PC-9 (cell line): ENCODE measurements at places on chromosomes 1 and 21.

DNA sequence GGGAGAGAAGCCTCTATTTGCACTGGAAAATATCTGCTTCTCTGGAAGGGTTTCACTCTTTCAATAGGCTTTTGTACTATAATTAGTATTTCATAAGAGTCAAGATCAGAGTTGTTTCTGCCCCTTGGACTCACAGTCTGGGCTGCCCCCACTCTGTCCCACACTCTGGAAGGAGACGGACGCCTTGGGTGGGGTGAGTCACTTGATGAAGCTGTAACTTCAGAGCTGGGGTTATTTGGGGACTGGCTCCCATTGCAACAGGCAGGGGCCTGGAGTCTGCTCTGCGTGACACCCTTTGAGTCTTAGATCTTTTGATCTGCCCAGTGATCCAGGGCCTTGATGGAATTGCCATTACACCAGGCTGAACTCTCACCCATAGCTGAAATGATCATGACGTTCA lies 4.0 kb upstream of the KCNA10 start:
- DNase-seq, result no peak

DNA sequence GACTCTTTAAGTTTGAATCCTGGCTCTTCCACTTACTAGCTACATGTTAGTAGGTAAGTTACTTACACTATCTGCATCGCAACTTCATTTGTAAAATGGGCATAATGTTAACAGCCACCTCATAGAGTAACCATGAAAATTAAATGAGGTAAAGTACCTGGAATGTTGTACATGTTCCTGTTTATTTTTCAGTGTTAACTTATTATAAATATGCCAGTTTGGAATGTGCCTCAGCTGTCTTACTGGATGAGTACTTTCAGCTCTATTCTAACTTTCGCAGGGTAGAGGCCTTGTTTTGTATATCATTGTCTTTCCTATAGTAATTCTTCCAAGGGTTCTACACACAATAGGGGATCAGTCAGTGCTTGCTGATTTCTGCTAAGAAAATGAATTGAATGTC lies 167.4 kb downstream of the DUSP10 start:
- DNase-seq, result no peak

- DNase-seq, result peak; percentile 75
These were observed 1.6 kb upstream of the METTL25B start for GRCh38 chr1:156726549-156727226.

DNA sequence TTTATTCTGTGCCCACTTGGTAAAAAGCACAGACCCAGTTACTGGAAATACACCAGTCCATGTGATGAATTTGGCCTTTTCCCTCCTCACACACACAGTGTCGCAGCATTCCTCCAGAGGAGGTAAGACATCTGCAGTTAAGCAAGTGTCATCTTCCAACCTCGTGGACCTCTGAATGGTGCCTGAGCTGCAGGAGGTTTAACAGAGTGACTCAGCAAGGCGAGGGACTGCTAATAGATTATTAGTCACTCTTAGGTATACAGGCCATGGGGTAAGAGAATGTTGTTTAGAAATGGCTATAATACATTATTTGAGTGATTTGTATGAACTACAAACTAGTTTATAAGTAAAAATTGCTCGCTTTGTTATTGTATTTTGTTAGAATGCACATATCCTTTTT lies 8.6 kb upstream of the LRRC8B start:
- peak; percentile 89 for DNase-seq

DNA sequence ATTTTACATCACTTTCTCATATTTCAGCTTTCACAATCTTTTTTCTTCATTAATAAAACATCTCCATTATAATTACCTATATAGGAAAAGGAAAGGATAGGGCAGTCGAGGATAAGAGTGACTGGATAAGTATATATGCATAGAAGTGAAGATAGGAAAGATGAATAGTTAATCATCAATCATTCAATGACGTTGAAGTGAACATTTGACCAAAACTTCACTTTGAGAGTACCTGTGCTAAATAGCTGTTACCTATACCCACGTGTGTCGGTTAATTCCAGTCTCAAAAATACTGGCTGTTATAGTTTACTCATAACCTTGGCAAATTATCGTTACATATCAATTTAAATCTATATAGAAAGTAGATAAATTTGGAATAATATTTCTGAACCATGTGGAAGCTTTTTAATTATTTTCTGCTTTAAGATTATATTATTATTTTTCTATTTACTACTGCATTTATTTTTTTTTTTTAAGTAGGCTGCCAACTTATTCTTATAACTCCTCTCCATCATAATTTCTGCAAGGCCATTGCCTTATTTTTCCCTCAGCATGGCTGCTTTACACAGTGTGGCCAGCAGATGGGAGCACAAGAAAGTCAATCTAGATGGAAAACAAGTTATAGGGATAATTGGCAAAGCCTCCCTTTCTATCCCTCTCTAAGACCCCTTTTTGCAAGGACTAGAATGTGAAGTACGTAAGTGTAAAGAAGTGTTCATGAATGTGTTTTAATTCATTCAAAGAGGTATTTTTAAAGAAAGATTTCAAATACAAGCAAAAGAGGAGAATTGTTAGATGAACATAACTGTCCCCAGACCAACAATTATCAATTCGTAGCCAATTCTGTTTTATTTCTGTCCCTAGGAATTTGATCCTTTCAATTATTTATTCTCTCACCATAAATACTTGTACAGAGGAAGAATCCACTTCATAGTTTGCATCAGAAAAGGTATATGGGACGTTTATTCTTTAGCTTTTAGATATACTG lies 290.4 kb downstream of the KCNT2 start:
- DNase-seq, result peak; percentile 9

- no peak for DNase-seq
These were observed 32.7 kb upstream of the KIRREL1 start for GRCh38 chr1:157960773-157961172.

GRCh38 chr1:202710070-202711045 lies at the start of gene SYT2:
TSS of gene SYT2 (minus strand) at chr1:202710454. CDS start at chr1:202605772, 104,682 bp downstream.
- no peak for DNase-seq

DNA sequence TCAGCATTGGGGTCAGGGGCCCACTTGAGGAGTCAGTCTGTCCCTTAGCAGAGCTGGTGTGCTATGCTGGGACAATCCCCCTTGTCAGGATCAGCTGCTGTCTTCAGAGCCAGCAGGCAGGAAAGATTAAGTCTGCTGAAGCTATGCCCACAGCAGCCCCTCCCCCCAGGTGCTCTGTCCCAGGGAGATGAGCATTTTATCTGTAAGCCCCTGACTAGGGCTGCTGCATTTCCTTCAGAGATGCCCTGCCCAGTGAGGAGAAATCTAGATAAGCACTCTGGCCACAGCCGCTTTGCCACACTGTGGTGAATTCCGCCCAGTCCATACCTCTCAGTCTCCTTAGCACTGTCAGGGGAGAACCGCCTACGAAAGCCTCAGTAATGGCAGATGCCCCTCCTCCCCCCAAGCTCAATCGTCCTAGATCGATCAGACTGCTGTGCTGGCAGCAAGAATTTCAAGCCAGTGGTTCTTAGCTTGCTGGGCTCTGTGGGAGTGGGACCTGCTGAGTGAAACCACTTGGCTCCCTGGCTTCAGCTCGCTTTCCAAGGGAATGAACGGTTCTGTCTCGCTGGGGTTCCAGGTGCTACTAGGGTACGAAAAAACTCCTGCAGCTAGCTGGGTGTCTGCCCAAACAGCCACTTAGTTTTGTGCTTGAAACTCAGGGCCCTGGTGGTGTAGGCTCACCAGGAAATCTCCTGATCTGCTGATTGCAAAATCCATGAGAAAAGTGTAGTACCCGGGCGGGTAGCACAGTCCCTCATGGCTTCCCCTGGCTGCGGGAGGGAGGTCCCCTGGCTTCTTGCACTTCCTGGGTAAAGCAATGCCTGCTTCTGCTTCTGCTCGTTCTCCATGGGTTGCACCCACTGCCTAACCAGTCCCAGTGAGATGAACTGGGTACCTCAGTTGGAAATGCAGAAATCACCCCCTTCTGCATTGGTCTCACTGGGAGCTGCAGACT lies 25.1 kb upstream of the TP53BP2 start:
- DNase-seq, result no peak

DNA sequence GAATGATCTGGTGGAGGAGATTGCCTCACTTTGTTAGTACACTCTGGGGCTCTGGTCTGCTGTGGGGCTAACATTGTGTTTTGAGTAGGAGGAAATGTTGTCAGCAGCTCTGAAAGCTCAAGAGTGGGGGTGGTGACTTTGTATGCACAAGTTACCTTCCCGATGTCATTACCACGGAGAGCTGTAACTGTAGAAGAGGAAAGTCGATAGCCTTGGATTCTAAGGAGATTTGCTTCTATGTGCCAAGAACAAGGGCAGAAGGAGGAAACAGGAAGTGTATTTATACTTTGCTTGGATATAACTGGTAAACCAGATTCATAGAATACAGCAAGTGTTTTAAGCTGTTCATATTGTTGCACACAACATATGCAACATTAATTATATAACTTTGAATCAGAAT lies 196.1 kb downstream of the AMY1C start:
- no peak for DNase-seq

DNA sequence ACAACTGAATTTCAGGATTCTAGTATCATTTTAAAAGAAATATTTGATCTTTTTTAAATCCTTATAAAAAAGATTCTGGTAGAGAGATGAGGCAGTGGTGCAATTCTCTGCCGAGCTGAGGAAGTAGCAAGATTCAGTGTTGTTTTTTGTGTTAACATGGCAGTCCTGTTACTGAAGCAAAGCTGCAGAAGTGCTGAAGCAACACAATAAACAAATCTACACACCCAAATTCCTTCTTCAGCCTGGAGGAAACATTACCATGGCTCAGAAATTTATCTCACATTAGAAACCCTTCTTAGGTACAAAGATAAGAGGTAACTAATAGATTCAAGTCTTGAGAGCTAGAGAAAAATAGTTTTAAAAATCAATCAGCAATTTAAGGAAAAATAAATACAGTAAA lies 216.0 kb downstream of the DENND1B start:
- no peak for DNase-seq

- no peak for DNase-seq
These were observed 65.6 kb downstream of the COP1 start for GRCh38 chr1:176141449-176141848.

GRCh38 chr1:211476200-211476849 lies 15.6 kb downstream of the RD3 start:
- DNase-seq, result peak; percentile 66

DNA sequence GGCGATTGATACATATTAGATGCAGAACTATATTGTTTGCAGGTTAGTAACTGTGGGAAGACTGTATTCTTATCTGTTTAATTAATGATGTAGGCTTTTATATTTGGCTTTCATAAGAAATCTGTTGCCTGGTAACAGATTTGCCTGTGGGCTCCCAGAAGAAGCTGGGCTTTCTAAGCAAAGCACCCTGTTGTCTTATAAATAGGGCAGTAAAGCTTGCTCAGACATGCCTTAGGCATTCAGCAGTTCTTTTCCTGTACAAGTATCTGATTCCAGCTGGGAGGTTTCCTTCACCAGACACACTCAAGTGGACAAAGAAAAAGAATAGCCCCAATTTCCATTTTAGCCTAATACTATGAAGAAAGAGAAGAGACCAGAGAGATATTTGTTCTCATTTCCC lies 524.0 kb downstream of the LRRIQ3 start:
- no peak for DNase-seq

DNA sequence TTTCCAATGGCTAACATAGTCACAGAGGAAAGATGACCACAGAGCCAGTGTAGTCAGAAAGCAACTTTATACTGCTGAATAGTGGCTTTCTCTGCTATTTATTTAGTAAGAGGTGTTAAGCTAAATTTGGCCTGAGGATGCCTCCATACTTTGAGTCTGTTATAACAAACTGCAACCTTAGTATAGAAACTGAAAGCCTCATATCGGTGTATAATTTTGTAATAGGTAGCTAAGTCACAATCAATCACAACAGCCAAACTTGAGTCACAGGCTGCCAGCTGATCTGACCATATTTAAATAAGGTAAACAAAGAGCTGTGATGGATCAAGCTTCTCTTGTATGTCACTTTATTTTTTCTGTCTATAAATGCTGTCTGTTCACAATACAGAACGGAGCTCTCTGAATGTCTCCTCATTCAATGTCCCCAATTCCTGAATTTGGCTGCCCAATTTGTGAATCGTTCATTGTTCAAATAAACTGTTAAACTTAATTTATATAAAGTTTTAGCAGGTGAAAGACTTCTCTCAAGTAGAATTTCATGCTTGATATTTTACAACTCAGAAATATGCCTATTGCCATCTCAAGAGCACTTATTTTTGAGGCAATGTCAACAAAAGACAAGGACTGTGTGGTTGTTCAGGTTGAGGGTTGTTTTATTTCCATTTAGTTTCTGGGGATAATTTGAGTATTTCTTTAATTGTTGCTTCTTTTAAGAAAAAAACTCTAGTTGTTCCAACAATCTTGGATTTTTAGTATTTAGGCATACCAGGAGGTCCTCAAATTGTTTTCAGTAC lies 339.7 kb upstream of the B3GALT2 start:
- DNase-seq, result no peak

DNA sequence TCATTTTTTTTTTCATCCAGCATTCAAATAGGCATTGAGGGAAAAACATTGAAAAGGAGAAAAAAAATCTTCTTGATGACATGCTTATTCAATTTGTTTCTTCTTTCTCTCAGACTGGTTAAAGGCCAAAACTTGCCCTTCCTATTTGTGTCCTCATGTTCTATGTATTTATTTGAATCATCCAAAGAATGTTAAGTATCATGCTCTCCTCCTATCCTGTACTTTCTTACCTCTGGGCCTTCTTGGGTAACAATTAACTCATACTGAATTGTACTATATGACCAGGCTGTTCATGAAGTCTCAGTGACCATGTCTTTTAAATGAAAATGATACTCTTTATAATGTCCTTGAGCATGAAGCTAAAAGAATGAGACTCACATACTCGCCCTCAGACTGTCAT lies 36.5 kb upstream of the DENND1B start:
- DNase-seq, result no peak

GRCh38 chr1:163842571-163842970 lies 520.8 kb downstream of the NUF2 start:
- no peak for DNase-seq

- DNase-seq, result no peak
These were observed 107.2 kb downstream of the PRDM2 start for GRCh38 chr1:13807209-13807608.

GRCh38 chr1:232385221-232385620 lies 244.7 kb downstream of the SIPA1L2 start:
- no peak for DNase-seq

GRCh38 chr1:207009182-207009850 lies 23.2 kb downstream of the C1orf116 start:
- DNase-seq, result no peak

DNA sequence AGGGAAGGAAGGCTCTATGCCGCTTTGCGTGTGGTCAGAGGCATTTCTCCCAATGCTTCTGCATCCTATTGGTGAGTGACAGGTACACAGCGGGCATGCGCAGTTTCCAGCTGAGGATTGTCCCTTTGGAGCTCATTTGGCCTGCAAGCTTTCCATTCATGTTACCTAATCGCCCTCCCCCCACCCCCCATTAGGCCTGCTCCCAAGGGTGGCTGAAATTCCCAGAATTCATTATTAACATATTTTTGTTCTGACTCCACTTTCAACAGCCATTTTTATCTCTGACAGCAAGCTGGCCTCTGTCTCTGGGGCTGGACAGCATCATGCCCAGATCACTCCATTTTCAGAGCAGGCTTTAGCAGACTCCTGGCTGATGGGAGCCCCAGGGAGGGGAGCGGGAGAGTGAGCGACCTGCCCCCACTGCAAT lies 25.6 kb downstream of the MIS18A start:
- no peak for DNase-seq
